ENCODE measurements at places on chromosomes 6 and 20.

GRCh38 chr6:164025180-164025579, 610.7 kb downstream of the QKI start:
- no peak for DNase-seq

DNA sequence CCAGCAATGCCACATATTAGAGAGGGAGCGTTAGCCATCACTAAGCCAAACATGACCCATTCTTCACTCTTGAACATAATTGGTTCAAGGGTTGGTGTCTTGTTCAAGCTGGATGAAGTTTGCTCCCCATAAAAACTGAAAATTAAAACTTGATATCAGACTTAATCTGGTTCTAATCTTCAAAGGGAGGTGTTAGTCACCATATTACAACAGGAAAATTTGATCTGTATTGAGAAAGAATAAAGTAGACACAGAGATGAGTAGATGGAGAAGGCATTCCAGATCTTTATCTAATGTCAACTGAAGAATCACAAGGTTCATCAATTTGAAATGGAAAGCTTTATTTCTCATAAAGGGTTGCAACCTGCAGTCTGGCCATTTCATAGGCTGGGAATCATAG, 972.8 kb downstream of the HACE1 start:
- no peak for DNase-seq

GRCh38 chr6:164990901-164991300, 318.5 kb downstream of the C6orf118 start:
- no peak for DNase-seq

- DNase-seq: peak; percentile 51
These were observed 12.9 kb downstream of the COX7A2 start for GRCh38 chr6:75230484-75231325.

GRCh38 chr20:51481341-51481914, 61.1 kb downstream of the NFATC2 start:
- DNase-seq: no peak

DNA sequence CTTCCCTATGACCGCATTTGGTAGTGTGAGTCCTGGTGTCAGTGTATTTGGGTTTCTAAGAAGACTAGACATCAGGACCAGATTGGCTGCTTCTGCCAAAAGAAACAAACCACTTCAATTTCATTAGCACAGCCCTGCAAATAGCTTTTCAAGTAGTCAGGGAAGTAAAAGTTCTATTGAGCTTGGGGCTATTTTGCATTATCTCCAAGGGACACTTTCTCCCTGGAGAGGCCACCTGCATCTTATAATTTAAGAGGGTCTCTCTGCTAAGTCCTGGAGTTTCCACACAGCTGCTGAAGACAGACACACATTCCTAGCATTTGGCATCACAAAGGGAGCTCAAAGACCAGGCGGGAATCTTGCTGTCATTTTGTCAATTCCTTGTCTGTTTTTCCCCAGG, 141.2 kb downstream of the BMP2 start:
- no peak for DNase-seq

DNA sequence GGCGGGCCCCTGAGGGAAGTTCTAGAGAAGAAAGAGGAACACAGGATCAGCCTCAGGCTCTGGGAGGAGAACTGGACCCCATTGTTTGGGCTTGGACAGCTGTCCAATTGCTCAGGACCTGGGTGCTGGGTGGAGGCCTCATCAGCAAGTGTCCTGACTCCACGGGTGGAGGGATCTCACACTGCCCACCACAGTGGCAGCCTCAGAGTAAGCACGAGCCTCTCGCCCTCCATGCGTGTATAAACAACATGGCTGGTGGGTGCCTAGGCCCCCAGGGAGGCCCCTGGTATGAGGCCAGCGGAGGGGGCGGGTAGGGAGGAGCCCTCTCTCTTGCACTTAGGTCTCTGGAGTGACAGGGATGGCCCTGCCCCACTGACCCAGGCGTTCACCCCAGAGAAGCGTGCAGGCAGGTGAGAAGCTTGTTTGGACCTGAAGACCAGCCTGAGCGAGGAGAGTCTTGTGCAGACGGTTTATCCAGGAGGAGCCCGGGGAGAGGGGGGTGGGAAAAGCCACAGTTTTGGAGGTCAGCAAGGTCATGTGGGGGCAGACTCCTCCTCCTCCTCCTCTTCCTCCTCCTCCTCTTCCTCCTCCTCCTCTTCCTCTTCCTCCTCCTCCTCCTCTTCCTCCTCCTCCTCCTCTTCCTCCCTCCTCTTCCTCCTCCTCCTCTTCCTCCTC, 41.9 kb upstream of the BHLHE23 start:
- no peak for DNase-seq

DNA sequence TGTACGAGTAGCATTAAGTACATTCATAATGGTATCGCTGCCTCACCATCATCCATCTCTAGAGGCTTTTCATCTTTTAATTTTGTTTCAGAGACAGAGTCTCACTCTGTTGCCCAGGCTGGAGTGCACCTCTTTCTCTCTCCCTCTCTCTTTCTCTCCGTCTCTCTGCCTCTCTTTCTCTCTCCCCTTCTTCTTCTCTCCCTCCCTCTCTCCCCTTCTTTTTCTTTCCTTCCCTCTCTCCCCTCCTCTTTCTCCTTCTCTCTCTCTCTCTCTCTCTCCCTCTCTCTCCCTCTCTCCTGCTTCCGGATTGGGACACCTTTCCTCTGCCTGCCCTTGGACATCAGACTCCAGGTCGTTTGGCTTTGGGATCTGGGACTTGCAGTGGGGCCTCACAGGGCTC, 17.6 kb upstream of the TAF4 start:
- no peak for DNase-seq

DNA sequence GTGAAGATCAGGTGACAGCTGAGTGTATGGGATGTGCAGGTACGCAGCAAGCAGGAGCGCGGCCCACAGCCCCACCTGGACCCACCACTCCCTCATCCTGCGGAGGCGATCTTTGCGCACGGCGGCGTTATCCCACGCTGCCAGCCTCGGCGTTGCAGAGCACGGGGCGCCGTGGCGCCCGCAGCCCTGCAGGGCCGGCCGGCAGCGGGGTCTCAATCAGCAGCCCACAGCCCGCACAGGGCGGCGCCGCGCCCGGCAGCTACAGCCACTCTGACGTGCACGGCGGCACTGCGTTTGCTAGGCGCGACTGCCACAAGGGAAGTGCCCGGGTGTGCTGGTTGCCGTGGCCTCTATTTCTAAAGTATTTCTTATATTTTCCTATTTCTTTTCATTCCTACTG, 46.9 kb downstream of the LAMA2 start:
- DNase-seq: no peak

GRCh38 chr20:36606158-36607066, 833 bp downstream of the RAB5IF start:
- no peak for DNase-seq

DNA sequence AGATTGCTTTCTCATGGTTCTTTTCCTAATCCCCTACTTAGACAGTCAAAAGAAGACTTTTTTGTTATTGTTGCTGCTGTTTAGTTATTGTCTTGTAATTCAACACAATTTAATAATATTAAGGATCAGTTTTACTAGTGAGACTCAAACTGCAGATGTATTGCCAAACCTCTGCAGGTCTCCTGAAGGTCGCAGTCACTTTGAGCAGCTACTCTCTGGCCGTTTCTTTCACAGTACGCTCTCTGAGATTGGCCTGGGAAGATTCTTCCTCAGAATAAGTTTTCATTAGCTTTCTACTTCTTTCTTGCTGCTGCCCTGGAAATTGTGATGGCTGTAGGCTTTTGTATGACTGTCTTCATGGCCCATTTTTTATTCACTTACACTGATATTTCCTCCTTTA, 930.8 kb downstream of the QKI start:
- peak; percentile 2 for DNase-seq

- no peak for DNase-seq
These were observed 241.9 kb upstream of the MOCS1 start for GRCh38 chr6:40176152-40176551.

DNA sequence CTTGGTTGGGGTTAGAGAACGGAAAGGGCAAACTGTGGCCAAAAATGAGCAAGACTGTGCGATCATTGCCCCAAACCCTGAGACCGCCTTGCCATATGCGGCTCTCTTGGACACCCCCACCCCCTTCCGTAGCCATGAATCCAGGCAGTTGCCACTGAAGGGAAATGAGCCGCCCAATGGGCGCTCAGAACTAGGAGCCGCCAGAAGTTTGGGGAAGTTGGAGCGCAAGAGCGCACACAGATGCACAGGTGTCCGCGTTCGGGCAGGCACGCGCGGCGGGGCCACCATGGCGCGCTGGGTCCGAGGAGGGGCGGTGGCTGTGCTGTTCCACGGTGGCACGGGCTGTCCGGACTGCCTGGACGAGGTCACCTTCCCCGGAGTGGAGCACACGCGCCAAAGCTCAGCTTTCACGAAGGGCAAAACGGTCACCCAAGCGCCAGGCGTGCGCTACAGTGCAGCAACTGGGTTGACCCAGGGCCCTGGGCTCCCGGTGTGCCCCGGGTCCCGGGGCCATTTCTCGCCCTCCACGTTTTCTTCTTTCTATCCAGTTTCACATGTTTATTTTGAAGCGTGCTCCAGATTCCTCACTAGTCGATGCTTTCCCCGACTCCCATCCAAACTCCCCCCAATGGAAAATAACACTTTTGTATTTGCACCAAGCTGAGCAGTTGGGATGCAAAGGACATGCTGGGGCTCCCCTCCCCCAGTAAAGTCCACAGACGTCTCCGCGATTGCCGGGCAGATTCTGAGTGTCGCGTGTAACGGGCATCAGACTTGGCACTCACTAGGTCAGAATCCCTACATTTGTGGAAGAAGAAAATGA, 906 bp upstream of the PDE10A start:
- DNase-seq: no peak

DNA sequence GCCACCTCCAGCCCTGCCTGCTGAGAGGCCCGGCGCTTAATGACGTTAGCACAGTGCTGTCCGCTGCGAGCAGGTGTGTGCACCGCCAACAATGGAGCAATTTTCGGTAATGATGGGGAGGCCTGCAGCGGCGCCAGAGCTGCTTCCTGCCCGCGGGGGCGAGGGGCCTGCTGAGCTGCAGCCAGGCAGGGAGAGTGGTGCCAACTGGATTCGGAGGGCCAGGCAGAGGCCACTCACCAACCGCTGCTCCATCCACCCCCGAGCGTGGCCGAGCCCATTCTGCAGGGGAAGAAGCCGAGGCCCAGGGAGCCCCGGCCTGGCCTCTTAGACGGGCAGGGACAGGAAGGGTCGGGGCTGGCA, 9.6 kb downstream of the HRH3 start:
- no peak for DNase-seq

DNA sequence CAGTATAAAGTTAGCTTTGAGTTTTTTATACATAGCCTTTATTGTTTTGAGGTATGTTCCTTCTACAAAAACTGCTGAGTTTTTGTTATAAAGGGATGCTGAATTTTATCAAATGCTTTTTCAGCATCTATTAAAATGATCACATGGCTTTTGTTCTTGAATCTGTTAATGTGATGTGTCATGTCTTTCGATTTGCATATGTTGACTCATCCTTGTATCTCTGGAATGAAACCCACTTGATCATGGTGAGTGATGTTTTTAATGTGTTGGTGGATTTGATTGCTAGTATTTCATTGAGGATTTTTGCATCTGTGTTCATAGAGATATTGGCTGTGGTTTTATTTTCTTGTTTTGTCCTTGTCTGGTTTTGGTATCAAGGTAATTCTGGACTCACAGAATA, 24.7 kb upstream of the BLCAP start:
- DNase-seq: peak; percentile 41

GRCh38 chr6:16322666-16323312, 84.4 kb downstream of the GMPR start:
- DNase-seq: peak; percentile 82

DNA sequence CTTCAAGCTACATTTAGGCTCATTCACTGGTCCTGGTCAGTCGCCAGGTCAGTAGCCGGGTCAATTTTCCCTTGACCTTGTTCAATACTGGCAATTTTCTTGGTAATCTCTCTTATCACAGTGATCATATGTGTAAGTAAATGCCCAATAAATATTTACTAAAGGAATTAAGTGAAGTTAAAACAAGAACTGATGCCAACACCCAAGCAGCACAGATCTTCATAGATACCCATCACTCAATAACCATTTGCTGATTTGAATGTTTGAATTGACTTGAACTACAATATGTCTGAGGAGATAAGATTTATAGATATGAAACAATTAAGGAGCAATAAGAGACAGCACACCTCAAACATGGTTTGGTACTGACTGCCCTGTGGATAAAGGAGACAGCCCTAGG, 100.8 kb upstream of the PREP start:
- DNase-seq: no peak

DNA sequence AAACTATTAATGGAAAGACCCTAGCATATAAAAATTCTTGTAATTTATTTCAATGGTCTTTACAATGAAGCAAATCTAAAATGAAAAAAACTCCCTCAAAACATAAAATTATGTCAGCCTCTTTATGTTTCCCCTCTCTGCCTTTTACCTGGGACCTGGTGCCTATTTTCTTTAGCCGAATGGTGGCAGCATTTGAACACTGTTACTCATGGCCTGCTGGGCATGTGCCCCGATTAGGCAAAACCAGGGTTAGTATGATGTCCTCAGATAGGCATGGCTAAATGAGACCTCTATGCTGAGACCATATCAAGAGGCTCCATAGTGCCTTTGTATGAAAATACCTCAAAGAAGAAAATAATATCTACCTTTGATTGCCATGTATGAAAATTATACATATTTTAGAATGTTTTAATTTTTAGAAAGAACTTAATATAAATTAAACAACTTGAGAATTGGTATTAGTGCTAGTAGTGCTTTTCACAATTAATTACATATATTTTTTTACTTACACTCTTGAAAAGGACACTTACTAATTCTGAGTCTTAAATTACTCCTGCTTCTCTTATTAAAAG, 22.5 kb upstream of the C6orf58 start:
- no peak for DNase-seq

DNA sequence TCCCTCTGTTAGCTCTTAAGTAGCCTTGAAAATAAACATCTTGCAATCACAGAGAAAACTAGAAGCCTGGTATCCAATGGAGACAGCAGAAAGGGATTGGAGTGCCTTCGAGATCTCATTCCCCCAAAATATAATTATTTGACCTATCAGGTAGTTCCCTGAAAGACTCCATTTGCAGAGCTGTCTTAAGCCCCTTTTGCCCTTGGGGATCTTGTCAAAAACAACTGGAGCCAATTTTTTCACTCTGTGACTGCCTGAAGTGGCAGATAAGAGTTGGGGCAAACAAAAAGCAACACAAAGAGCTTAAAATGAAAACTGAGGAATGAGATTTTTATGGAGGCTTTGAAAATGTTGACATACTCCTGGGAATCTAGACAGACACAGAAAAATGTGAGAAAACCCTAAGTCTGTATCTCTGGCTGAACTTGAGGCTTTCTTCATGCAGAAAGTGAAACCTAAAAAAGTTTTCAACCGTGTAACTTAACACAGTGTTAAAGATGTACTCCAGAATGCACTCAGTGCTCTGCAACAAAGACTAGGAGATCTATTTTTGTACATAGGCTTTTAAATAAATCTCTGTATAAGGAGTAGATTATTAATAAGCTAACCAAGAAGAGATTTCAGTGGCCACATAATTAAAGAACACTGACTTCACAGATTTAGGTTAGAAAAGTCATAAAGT, 971.1 kb upstream of the MAN1A1 start:
- no peak for DNase-seq

- no peak for DNase-seq
These were observed 17.4 kb upstream of the ARMC12 start for GRCh38 chr6:35719404-35719829.

Data from putamen (tissue), 1 donor.